ENCODE measurements at places on chromosomes 7 and 10. TPM values are rescaled to one million over a fixed set of nuclear protein-coding genes. Genes with fewer than 3 reads are reported as not detected.

The COL1A2 gene
- total RNA-seq: 4.6 TPM

The PDGFA gene
- total RNA-seq: 3.3 TPM

The TAS2R3 gene
- total RNA-seq: 0.88 TPM

The SPDYE9 gene
- not detected for total RNA-seq

The MYOF gene
- 1.8 TPM for total RNA-seq

The TMEM178B gene
- total RNA-seq: 6.5 TPM

The LRRC4 gene
- total RNA-seq: not detected

The ASB10 gene
- not detected for total RNA-seq

The OR2A42 gene
- 0.07 TPM for total RNA-seq

The OR13A1 gene
- total RNA-seq: not detected

The GOLGA7B gene
- total RNA-seq: 5.3 TPM

The PHKG1 gene
- total RNA-seq: 1.5 TPM

The PPP1R17 gene
- total RNA-seq: not detected

The ZNF467 gene
- total RNA-seq: not detected

The OR2A1 gene
- total RNA-seq: not detected

The PITX3 gene
- not detected for total RNA-seq

The RNLS gene
- 2.1 TPM for total RNA-seq

The HERC4 gene
- 68.0 TPM for total RNA-seq

The INMT gene
- total RNA-seq: 5.2 TPM

The C10orf53 gene
- total RNA-seq: not detected

The CALHM1 gene
- total RNA-seq: 0.17 TPM

The HMX2 gene
- total RNA-seq: not detected

The ZDHHC4 gene
- total RNA-seq: 26.6 TPM

The TRIM50 gene
- total RNA-seq: not detected

The BHLHA15 gene
- total RNA-seq: 0.64 TPM

The SAMD9L gene
- total RNA-seq: 162 TPM

The CALY gene
- total RNA-seq: 0.44 TPM

The MLXIPL gene
- not detected for total RNA-seq

The CRHR2 gene
- not detected for total RNA-seq

The TMEM236 gene
- 0.02 TPM for total RNA-seq

The NRCAM gene
- total RNA-seq: not detected

The SND1 gene
- 250 TPM for total RNA-seq

The FKBP6 gene
- not detected for total RNA-seq

The ACHE gene
- total RNA-seq: 0.17 TPM

The FAM24A gene
- total RNA-seq: not detected

The PIK3AP1 gene
- 6.3 TPM for total RNA-seq

The KIAA1549 gene
- total RNA-seq: 0.32 TPM

The CRYGN gene
- not detected for total RNA-seq

The SPAM1 gene
- total RNA-seq: not detected

The NAT16 gene
- total RNA-seq: not detected

The SPDYE8 gene
- not detected for total RNA-seq

The TYSND1 gene
- total RNA-seq: 10.7 TPM

The PPP1R9A gene
- not detected for total RNA-seq
